ENCODE measurements at places on chromosomes 3 and 15.

DNA sequence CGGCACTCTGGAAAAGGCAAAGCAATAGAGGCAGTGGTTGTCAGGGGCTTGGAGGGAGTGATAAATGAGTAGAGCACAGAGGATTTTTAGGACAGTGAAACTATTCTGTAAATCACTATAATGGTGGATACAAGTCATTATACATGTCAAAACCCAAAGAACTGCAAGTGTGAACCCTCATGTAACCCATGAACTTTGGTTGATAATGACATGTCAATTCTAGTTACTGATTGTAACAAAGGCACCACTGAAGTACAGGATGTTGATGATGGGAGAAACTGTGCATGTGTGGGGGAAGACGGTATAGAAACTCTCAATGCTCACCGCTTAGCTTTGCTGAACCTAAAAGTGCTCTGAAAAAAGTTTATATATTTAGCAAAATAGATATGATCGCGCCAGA, 36.0 kb downstream of the BTLA start:
- DNase-seq = no peak

GRCh38 chr15:70053716-70054229, 43.9 kb downstream of the TLE3 start:
- no peak for DNase-seq

- no peak for DNase-seq
Measured at GRCh38 chr15:69987492-69988489, 109.9 kb downstream of the TLE3 start.

- no peak for DNase-seq
Measured at GRCh38 chr3:114420072-114420471, 126.2 kb downstream of the TIGIT start.

GRCh38 chr3:111735243-111735758, 123.8 kb upstream of the PHLDB2 start:
- DNase-seq = no peak
